ENCODE measurements at places on chromosomes 5 and 9. TPM values are rescaled to one million over a fixed set of nuclear protein-coding genes. Genes with fewer than 3 reads are reported as not detected.

GRCh38 chr5:64854855-64855254 is 86.1 kb downstream of the CWC27 start:
- no peak overlapping the region for H3K27ac ChIP-seq
- no peaks in the 10 kb centered on the region for H3K4me1 ChIP-seq
- peak; percentile 38 for DNase-seq
- H3K4me3 ChIP-seq = no peak overlapping the region
- no peaks in the 10 kb centered on the region for H3K27me3 ChIP-seq

GRCh38 chr5:33306758-33307157 is 134.0 kb upstream of the TARS1 start:
- H3K4me1 ChIP-seq = peaks cover 16% of the 10 kb centered on the region
- no peak overlapping the region for H3K27ac ChIP-seq
- DNase-seq = no peak

DNA sequence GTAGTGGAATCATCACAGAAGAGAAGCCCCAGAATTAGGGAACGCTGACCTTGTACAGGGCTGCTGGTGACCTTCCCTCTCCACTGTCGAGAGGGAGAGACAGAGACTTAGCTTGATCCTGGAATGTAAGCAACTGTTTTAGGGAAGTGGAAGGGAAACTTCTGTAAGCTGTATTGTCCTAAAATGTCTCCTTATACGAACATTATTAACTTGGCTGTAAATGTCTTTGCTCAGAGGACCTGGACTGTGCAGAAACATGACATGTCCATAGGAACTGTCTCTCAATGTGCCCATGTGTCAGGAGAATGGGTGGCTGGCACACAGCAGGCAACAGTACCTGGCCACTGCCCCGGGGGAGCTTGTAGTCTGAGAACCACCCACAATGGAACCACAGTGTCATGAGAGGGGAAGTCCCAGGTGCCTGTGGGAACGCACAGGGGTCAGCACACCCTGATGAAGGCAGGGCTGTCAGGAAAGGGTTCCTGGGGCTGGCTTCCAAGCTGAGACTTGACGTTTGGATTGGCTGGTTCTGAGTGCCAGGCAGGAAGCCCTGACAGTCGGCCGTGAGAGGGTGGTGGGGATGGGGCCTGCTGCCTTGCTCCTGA is 34.0 kb downstream of the DAP start:
- peaks cover 5% of the 10 kb centered on the region for H3K36me3 ChIP-seq
- DNase-seq = no peak
- no peak overlapping the region for H3K4me3 ChIP-seq
- H3K27ac ChIP-seq = peak overlapping the region; percentile 19
- no peaks in the 10 kb centered on the region for H3K27me3 ChIP-seq

DNA sequence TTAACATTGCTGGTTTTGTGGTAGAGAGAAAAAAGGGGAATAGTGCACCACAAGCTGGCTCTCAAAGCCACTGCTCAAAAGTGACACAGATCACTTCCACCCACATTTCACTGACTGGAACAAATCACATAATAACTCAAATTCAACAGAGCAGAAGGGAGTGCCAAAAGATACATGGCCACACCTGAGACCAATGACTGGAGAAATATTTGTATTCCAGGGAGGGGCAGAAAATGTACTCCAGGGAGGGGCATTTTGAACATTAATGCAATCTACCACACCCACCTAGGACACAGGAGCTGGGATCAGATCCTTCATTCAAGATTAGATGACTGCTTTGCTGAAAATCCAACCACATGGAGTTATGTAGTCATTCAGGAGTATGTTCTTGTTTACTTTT is 44.8 kb upstream of the ALDOB start:
- no peaks in the 10 kb centered on the region for H3K27me3 ChIP-seq
- no peak overlapping the region for H3K27ac ChIP-seq
- H3K4me3 ChIP-seq = no peak overlapping the region
- no peaks in the 10 kb centered on the region for H3K36me3 ChIP-seq
- DNase-seq = no peak

The MTAP gene
- 28.8 TPM for total RNA-seq

The S1PR3 gene
- 23.1 TPM for total RNA-seq

The SH2D3C gene
- not detected for total RNA-seq

The SLC45A2 gene
- total RNA-seq = under 0.01 TPM
